ENCODE measurements at places on chromosomes 13 and 19.

GRCh38 chr13:86954341-86954740, 716.8 kb upstream of the SLITRK5 start:
- no peak for DNase-seq

GRCh38 chr13:34667286-34668218, 274.5 kb upstream of the NBEA start:
- no peak for DNase-seq

DNA sequence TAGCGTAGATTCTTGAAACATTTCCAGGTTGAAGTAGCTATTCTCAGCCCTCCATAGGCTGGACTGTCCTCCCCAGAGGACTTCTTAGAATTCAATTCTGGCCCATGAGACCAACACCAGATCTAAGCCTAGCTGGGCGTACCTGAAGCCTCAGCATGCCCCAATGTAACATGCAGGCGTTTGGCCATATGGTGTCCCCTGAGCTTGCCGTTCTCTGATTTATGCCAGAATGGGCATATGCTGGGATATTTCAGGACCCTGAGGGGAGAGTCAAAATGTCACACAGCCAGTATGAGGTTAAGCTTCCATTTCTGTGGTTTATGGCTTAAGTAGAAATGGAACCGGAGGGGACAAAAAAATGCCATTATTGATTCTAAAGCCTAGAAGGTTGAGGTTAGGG, 317.7 kb upstream of the OBI1 start:
- no peak for DNase-seq

DNA sequence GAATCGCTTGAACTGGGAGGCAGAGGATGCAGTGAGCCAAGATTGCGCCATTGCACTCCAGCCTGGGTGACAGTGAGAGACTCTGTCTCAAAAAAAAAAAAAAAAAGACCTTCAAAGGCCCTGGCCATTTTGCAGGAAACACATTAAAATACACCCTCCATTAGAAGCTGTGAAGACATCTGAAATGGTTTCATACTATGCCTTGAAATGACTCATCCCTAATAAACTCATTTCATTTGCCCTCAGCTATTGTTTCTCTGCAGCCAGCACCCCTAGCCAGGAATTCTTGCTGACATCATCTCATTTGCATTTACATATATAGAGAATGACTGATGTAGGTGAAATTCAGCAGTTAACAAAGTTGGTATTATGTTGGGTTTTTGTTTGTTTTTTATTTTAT, 8.7 kb downstream of the EML2 start:
- DNase-seq, result no peak

DNA sequence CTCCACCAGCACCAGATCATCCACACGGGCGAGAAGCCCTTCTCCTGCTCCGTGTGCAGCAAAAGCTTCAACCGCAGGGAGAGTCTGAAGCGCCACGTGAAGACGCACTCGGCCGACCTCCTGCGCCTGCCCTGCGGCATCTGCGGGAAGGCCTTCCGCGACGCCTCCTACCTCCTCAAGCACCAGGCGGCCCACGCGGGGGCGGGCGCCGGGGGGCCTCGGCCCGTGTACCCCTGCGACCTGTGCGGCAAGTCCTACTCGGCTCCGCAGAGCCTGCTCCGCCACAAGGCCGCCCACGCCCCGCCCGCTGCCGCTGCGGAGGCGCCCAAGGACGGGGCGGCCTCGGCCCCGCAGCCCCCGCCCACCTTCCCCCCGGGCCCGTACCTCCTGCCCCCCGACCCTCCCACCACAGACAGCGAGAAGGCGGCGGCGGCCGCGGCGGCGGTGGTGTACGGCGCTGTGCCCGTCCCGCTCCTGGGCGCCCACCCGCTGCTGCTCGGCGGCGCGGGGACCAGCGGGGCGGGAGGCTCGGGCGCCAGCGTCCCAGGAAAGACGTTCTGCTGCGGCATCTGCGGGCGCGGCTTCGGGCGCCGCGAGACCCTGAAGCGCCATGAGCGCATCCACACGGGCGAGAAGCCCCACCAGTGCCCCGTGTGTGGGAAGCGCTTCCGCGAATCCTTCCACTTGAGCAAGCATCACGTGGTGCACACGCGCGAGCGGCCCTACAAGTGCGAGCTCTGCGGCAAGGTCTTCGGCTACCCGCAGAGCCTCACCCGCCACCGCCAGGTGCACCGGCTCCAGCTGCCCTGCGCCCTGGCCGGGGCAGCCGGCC, 9.4 kb downstream of the ZNF784 start:
- no peak for DNase-seq

GRCh38 chr13:52158629-52159158, 703 bp downstream of the NEK3 start:
- DNase-seq, result no peak

GRCh38 chr19:6429419-6430221, 3.9 kb downstream of the SLC25A41 start:
- no peak for DNase-seq

Measured in mucosa of gallbladder (tissue), 1 donor.